T-cell (primary cell): ENCODE measurements at places on chromosomes 11 and 22. TPM values are rescaled to one million over a fixed set of nuclear protein-coding genes. Genes with fewer than 3 reads are reported as not detected.

- no peak overlapping the region for H3K27ac ChIP-seq
- no peak overlapping the region for H3K4me3 ChIP-seq
- H3K4me1 ChIP-seq = peaks cover 27% of the 10 kb centered on the region
- no peaks in the 10 kb centered on the region for H3K36me3 ChIP-seq
- H3K27me3 ChIP-seq = peaks cover 6% of the 10 kb centered on the region
These were observed 4.1 kb downstream of the SYTL2 start for GRCh38 chr11:85806876-85807275.

OR56A1 gene
- total RNA-seq = not detected

GRCh38 chr11:13726456-13726855 lies 58.0 kb downstream of the FAR1 start:
- H3K4me1 ChIP-seq = no peaks in the 10 kb centered on the region
- H3K27me3 ChIP-seq = no peaks in the 10 kb centered on the region
- no peaks in the 10 kb centered on the region for H3K36me3 ChIP-seq
- H3K4me3 ChIP-seq = no peak overlapping the region

RASD2 gene
- total RNA-seq = not detected

SLC22A9 gene
- not detected for total RNA-seq

DCHS1 gene
- 8.4 TPM for total RNA-seq

VPREB1 gene
- total RNA-seq = not detected

- no peaks in the 10 kb centered on the region for H3K36me3 ChIP-seq
- no peaks in the 10 kb centered on the region for H3K27me3 ChIP-seq
- no peak overlapping the region for H3K4me3 ChIP-seq
- no peak for DNase-seq
- no peak overlapping the region for H3K27ac ChIP-seq
These were observed 666.0 kb upstream of the RAG2 start for GRCh38 chr11:37264060-37264459.
